ENCODE measurements at places on chromosomes 3 and 15.

DNA sequence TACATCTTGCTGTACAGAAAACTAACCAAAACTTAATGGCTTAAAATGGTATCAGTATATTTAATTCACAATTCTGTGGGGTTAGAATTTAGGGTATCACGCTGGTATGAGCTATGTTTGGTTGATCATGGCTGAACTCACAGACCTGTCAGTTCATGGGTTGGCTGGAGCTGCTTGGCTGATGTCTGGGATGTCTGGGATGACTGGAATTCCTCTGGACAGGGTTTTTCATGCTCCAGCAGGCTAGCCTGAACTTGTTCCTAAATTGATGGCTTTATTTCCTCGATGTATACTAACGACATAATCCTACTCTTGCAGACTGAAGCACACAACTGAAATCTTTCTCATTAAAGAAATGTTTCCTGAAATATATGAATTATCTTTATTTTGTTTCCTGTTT, 338.9 kb upstream of the GBE1 start:
- DNase-seq = no peak

GRCh38 chr3:14225421-14225820, 46.8 kb downstream of the LSM3 start:
- DNase-seq = no peak

DNA sequence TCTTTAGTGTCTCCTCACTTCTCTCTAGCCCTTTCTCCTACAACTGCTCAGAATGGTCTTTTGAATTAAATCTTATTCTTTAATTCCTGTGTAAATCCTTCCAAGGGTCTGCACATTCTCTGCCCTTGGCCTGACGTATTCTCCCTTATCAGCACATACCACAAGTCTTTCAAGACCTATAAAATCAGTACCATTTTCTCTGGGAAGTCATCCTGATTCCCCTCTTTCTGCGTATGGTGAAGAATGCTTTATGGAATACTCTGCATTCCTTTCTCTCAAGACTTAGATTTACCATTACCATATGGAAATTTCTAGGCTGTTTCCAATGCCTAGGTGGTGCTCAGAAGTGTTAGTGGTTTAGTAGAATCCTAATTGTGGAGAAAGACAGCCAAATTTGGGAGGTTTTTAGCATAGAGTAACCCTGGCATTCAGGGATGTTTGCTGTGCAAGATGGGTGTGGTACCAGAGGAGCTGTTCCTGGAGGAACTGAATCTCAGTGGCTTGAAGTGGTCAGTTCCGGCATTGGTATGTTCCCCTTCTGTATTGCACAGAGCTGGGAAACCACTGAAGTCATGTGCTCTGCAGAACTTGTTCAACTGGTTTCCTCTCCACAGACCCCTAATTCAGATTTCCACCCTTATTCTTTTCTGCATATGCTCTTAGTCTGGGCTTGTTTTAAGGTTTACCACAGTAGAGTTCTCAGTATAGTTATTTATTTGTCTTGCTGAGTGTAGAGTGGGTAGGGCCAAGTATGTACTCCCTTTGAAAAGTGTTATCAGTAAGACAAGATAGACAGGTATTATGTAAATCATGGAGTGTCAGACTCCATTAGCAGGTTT, 24.5 kb downstream of the IQGAP1 start:
- DNase-seq = no peak

DNA sequence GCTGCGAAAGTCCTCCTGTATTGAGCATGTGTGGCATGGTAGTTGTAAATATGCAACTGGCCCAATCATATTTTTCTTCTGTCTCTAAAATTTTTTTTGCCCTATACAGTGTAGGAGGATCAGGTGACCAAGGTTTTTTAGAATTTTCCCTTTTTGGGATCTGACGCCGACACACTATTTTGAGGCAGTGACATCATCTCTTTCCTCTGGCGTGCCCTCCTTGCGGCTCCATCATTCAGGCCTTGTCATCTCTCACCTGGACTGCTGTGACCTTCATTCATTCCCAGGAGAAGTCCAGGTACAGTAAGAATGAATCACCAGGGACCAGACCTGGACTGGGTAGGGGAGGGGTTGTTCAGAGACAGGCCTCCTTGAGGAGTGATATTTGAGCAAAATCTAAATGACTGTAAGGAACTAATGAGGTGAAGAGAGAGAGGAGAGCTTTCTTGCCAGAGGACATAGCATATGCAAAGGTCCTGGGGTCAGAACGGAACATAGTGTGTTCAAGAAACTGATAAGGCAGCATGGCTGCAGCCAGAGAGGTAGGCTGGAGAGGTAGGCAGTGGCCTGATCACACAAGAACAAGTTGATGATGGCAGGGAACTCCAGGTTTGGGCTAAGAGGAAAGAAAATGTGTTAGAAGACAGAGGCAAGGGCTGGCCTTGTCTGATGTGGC, 38.7 kb downstream of the ARNT2 start:
- no peak for DNase-seq

DNA sequence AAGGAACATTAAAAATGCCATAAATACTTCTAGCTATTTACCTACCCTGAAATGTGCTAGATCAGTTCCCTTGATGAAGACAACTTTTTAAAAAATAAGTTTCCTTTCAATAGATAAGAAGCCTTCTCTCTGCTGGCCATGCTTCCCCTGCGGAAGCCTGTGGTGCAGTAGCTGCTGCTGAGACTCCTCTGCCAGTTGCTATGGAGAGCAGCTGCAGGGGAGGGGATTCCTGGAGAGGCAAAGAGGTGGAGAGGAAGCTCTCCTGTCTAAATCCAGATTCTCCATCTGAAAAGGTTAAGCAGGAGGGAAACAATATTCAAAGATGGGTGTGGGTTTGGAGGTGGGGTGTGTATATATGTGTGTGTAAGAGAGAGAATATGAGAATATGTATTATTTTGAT, 69.8 kb upstream of the BFSP2 start:
- no peak for DNase-seq

- no peak for DNase-seq
Observed at GRCh38 chr3:11367143-11367693, 95.0 kb downstream of the ATG7 start.

DNA sequence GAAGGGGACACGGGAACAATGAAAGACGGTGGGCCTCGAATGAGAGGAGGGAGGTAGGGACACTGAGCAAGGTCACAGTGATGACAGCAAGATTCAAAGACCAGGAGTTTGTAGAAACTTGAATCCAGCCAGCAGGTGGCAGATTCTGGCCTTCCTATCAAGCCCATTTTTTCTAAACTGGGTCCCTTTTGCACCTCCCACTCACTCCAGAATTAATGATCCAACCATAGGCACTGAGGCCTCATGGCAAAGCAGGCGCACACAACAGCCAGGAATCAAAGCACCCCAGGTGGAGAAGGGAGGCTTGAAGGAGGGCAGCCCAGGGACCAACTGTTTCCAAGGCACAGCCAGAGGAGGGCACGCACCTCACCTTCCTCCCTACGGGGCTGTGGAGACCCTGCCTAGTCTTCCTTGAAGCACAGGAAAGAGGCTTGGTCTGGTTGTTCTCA, 90.2 kb downstream of the ANP32A start:
- DNase-seq = no peak

DNA sequence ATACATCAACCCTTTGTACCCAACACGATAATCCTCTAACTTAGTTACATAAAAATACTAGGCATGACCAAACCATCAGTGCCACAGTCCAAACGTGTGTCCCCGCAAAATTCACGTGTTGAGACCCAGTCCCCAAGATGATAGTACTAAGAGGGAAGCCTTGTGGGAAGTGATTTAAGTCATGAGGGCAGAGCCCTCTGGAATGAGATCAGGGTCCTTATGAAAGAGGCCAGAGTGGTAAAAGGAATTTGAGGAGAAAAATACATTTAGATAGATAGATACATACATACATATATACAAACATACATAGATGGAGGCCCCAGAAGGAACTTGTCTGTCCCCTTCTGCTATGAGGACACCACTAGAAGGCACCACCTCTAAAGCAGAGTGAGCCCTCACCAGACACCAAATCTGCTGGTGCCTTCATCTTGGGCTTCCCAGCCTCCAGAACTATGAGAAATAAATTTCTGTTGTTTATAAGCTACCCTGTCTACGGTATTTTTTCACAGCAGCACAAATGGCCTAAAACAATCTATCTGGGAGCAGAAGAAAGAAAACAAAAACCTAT, 8.0 kb downstream of the TBC1D2B start:
- DNase-seq = no peak

GRCh38 chr3:61832375-61833229, 271.2 kb downstream of the PTPRG start:
- no peak for DNase-seq

- no peak for DNase-seq
Observed at GRCh38 chr15:38685686-38686339, 121.2 kb upstream of the RASGRP1 start.

DNA sequence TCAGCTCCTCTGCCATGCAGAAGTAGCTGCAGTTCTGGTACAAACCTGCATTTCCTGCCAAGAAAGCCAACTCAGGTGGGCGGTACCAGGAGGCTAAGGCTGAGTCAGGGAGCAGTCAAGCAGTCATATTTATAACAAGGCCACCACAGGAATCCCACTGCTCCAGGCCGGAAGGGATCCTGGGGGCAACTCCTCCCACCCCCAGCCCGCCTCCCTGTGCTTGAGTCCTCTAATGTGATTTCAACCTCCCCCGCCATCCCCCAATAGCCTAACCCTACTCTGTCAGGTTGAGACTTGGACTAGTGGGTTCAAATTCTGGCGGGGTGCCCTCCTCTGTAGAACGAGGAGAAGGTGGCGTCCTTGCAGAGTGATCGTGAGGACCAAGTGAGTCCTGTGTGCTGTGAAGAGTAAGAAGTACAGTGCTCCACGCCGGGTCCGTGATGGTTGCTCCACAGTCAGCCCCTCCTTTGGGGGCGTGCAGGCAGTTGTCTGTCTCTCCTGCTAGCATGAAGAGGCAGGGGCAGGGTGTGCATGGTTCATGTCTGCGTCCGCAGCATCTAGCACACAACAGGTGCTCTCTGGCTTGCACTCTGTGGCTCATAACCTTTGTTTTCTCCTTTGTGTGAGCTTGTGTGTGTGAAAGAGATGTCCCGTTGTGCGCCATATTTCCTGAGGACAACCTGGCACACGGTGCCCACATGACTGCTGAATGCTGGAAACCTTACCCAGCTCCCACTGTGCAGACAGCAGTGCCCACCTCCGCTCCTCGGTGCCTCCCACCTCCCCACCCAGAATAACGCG, 78.3 kb downstream of the SMAD6 start:
- DNase-seq = no peak

DNA sequence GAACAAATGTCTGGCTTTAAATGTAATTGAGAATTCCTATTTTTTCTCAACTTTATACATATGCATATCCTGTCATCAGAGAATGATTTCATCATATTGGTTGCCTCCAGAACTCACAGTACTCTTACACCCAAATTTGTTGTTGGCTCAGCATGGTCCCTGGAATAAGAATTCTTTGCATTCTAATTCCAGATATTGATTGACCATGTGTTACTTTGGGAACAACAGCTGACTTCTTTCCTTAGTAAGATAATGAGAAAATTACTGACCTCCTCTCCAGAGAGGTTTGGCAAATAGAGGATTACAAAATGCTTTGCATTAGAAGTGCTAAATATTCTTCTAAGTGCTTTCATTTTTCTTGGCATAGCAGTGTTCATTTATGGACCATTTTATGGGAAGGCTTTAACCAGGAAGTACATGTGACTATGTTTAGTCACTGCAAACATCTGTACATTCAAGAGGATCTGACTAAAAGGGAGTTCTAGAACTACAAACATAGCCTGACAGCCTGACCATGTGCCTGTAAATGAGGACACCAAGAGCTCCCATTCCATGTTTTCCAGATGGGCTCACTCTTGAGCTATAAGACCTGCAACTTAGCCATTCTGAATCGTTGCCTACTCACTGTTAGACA, 391.6 kb upstream of the DPPA4 start:
- no peak for DNase-seq

DNA sequence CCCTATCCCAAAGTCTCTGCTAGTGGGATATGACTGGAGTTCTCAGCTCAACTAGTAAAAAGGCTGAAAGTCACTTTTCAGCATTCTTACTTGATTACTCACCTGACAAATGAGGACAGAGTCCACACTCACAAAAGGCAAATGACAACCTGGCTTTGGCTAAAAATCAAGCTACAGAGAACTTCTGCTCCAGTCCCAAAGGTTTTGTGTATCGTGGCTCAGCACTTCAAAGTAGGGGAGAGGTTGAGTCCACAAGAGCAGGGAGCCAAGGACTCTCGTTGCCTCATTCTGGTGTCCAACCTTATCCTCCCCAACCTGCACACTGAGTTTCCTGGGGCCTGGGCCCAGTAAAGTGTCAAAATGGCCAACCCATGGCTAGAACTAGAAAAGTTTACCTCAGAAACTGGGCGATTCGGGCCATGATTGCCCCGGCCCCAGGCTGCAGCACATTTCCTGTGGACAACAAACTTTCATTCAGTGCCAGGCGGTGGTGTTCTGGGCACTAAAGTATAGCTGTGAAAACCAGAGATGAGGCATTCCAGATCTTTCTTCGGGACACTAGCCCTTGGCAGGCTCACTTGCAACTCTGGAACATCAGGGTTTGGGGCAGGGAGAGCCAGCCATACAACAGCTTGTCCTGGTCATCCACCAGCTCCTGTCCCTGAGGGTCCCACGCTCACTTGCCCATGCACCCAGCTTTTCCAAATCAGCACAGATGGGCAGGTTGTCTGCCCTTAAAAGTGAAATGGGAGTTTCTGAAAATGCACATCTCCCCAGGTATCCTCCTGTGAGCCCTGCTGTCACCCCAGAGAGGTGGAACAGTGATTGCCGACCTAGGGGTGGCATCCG, 3.1 kb downstream of the ACAA1 start:
- DNase-seq = no peak

- DNase-seq = no peak
Observed at GRCh38 chr3:136473716-136474326, 223.7 kb downstream of the PCCB start.

- DNase-seq = no peak
Observed at GRCh38 chr3:81216192-81216591, 545.3 kb downstream of the GBE1 start.

DNA sequence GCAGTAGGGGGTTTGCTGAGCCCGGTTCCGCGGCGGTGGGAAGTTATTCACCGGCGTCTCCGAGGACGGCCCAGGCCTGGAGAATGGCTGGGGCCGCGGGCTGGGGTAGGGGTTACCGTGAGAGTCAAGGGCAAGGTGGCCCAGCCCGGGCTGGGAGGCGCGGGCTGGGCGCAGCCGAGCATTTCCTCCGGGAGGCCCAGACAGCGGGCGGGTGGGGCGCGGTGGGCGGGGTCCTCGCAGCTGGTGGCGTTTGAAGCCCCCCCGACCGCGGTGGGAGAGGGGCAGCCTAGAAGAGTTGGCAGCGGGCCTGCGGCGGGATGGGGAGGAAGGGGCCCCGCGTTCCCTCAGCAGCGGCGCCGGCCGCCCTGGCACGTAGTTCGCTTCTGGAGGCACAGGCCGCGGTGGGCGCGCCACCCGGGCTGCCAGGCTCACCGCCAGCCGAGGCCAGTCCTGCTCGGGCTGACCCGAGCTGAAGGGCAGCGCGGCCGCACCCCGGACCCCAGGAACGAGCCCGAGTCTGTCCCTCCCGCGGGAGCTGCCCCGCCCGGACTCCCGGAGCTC, 960 bp upstream of the KLF13 start:
- DNase-seq = peak; percentile 24

GRCh38 chr3:167615030-167615429, 38.7 kb downstream of the WDR49 start:
- no peak for DNase-seq

DNA sequence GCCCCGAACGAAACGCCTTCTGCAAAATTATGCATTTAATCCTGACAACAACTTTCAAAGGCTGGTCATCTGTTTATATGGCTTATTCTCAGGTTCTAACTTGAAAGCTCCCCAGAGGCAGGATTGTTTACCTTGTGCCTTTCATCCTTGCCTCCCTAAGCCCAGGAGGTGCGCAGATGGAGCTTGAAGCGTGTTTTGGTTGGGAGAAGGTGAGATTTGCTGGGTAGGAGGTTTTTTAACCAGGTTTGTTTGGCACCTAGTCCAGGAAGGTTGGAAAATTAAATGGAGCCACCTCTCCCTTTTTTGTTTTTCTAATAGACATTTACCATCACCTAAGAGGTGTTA, 675 bp downstream of the TSEN2 start:
- DNase-seq = no peak

All from stimulated activated CD4-positive, alpha-beta T cell treated with anti-CD3 and anti-CD28 coated beads, Interleukin-1b, Interleukin-23, amount 100 ng/mL, for 1 hour (primary cell).